T-cell (primary cell): ENCODE measurements at places on chromosomes 3 and 15. TPM values are rescaled to one million over a fixed set of nuclear protein-coding genes. Genes with fewer than 3 reads are reported as not detected.

Gene ILDR1
- total RNA-seq, result 0.16 TPM

Gene CORO2B
- total RNA-seq, result not detected

Gene TEX55
- total RNA-seq, result not detected

Gene RASGRF1
- total RNA-seq, result not detected

Gene WDR72
- not detected for total RNA-seq

Gene TRA2B
- 175 TPM for total RNA-seq

Gene CHL1
- total RNA-seq, result 0.18 TPM

Gene SCG3
- not detected for total RNA-seq

Gene CACNA2D3
- not detected for total RNA-seq

Gene ACAN
- not detected for total RNA-seq

Gene PXK
- 22.1 TPM for total RNA-seq

Gene ZDHHC19
- not detected for total RNA-seq

Gene SEC11A
- 67.0 TPM for total RNA-seq

Gene POLQ
- total RNA-seq, result 0.23 TPM

Gene HYAL3
- 6.2 TPM for total RNA-seq

Gene GAP43
- total RNA-seq, result not detected

Gene ABHD17C
- total RNA-seq, result 4.4 TPM

Gene UROC1
- not detected for total RNA-seq
